ENCODE measurements at places on chromosomes 7 and 10. TPM values are rescaled to one million over a fixed set of nuclear protein-coding genes. Genes with fewer than 3 reads are reported as not detected.

Gene PTPN20
- total RNA-seq: 0.98 TPM

Gene ZNF680
- total RNA-seq: 10.7 TPM

Gene AKR1C4
- total RNA-seq: not detected

Gene CHAT
- not detected for total RNA-seq

Gene TRIM50
- not detected for total RNA-seq

Gene WDR91
- 6.1 TPM for total RNA-seq
